ENCODE measurements at places on chromosomes 4 and X.

GRCh38 chr4:99966692-99967091, 16.6 kb upstream of the H2AZ1 start:
- DNase-seq = no peak

GRCh38 chr4:104901438-104901837, 245.2 kb upstream of the TET2 start:
- no peak for DNase-seq

GRCh38 chr4:142516686-142517526, 329.2 kb downstream of the INPP4B start:
- DNase-seq = no peak

DNA sequence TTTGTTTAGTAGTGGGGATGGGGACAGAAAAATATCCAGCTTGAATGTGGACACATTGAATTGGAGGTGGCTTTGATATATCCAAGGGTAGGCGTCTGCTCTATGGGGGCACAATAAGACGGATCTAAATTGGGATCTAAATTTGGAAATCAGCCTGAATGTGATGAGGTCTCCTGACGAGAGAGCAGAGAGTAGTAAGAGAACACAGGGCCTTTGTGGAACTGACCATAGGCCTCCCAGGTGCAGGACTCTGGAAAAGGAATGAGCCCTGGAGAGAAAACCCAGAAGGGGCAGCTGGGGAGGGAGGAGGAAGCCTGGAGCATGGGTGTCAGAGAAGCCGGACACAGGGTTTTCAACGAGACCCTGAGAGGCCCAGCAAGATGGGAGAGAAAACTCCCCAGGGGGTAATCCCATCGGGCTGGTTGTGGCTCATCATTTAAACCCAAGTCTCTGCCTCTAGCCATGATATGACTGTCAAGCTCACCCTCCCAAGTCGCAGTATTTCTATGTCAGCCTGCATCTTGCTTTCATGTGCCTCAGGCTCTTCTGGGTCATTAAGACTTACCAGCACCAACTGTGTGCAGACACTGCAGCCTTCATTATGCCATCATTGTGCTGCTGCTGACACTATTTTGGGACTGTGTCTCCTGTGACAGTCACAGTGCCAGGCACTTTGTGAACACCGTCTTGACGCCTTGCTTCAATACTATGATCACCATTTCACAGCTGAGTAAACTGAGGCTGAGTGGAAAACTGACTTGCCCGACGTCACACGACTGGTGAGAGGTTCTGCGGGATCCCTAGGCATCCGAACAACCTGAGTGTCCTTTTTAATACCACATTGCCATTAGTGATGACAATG, 57.1 kb downstream of the ANAPC4 start:
- DNase-seq = no peak

DNA sequence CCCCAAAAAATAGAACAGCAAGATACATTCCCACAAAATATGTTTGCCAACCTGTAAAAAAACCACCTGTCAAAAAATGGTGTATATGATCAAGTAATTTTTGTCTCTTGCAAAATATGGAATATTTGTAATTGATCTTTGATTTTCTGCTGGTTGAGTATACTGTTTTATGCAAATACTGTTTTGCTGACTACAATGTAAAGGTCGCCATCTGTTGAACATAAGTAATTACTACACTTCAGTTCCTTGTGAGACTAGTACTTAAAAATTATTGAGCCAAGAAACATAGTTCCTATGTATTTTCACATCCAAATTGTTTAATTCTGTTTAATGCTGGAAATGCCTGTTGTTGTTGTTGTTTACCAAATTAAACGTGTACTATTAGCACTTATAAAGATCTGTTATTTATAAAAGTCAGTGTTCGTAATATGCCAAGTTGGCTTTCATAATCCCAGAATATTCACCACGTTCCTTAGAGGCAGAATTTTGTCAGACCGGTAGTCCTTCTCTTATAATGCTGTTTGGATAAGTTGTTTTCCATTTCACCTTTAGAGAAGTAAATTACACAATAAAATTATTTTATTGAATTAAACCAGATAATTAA, 144.2 kb downstream of the PDLIM5 start:
- no peak for DNase-seq

DNA sequence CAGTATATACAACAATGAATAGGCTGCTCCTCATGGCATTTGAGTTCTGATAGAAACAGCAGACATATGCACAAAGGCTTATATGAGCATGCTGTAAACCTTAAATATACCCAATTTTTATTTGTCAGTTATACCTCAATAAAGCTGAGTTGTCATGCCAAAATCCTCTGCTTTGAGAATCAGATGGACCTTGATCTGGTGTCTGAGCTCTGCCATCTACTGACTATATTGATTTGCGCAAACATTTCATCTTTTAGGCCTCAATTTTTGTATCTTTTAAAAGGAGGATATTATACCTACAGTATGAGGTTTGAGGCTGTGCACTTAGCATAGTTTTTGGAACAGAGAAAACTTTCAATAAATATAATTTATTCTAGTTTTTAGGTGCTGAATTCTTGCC, 85.2 kb downstream of the PRRG1 start:
- DNase-seq = no peak

DNA sequence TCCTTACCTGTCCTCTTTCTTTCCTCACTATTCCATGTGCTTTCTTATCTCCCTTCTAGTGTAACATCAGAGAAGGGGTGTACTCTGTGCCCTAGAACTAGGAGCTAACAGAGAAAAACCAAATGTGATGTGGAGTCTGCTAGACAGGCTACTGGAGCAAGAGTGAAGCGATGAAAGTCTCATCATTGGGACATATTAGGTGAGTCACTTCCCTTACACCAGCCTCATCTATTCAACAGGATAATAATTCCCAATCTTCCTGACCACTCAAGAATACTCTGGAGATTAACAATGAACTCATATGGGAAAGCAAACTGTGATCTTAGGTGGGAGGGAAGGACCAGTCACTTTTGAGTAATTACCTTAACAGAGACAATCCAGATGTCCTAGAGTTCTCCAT, 58.1 kb downstream of the RAB40A start:
- no peak for DNase-seq
